ENCODE measurements at places on chromosomes 11 and 22.

DNA sequence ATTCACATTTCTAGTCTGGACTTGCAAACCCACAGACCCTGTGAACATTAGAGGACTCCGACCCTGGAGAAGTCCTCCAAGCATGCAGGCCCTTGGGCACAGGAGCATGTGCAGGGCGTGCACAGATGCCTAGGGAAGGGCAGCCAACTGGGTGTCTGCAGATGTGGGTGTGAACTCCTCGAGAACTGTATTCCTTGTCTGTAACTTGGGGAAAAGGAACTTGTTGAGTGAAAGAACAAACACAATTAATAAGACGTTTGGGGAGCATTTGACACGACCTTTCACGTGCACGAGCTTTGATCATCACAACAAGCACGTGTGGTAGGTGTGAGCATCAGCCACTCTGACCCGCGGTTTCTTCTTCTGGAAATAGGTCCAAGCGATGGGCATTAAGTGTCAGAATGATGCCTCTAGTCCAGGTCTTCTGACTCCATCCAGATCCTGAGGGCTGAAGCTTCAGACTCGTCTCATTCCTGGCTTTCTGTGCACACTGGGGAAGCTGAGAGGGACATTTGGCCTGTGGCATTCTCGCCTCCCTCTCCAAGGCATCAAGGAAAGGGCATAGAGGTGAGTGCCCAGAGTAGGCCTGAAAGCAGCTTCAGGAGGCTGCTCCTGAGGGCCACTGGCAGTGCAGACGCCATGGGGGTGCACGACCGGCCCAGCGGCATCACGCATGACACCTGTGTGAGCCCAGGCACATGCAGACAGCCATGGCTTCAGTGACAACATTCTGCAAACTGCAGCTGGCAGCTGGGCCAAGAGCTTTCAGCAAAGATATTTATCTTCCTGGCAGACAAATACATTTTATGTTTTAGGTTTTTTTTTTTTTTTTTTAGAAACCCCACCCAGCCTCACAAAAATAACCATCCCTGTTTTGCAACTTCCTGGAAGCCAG is 32.5 kb downstream of the ALX4 start:
- no peak for DNase-seq

DNA sequence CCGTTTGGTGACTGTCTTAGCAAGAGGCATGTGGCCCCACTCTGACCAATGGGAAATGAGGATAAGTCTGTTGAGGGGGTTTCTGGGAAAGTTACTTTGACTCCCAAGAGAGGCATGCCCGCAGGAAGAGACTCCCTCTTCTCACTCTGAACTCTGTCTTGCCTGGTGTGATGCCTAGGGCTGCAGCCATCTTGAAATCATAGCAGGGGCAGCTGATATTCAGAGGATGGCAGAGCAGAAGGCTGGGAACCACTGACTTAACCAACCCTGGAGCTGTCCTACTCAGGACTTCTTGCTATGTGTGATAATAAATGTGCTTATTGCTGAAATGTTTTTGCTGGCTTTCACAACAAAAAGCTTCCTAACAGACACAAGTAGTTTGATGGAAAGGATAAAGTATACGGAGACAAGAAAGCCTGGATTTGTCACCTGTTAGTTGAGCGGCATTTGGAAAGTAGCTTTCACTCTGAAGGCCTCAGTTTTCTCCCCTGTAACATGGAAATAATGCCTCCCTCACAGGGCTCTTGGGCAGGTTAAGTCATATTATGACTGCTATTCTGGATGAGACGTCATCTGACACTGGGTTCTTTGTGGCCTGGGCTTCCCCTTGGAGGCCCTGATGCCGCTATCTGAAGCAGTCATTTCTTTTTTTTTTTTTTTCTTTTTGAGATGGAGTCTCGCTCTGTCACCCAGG is 128.5 kb downstream of the CEP164 start:
- no peak for DNase-seq

DNA sequence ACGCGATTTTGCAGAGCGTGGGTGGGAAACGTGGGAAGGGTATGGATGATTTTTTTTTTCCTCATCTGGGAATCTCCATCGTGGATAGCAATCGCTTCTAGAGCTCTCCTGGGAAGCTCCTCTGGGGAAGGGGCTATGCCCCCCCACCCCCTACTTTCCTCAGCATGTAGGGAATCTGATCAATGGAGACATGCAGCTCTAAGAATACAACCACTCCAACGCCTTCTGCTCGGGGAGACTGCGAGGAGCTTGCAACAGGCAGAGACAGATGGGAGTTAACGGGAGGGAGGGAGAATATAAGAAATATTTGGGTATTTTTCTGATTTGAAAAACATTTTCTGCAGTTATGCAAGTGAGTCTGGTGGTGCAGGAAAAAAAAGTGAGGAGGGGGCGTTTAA is 104.6 kb upstream of the HSD17B12 start:
- no peak for DNase-seq

DNA sequence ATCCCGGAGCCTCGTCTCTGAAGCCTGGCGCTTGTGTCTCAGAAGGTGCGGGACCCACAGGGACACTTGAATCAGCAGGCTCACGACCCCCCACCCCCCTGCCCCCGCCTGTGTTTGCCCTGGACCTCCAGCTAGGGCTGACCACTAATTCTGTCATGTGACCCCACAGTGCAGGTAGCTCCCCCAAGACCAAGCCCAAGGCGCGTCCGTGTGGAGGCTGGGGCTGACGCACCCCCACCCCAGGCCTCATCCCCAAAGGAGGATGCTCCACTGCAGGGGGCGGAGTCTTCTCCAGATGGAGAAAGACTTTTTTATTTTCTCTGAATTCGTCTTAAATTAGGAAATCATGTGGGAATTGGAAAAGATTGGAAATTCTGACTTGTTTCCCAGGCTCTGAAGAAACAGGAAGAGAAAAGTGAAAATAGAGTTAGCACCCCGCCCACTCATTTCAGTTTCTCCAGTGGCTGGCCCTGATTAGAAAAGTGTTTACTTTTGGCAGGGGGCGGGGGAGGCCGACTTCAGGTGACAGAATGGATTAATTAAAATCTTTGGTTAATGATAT is 1.0 kb upstream of the RELA start:
- peak; percentile 69 for DNase-seq

GRCh38 chr11:68610452-68611116 is 73.8 kb upstream of the GAL start:
- DNase-seq: no peak

DNA sequence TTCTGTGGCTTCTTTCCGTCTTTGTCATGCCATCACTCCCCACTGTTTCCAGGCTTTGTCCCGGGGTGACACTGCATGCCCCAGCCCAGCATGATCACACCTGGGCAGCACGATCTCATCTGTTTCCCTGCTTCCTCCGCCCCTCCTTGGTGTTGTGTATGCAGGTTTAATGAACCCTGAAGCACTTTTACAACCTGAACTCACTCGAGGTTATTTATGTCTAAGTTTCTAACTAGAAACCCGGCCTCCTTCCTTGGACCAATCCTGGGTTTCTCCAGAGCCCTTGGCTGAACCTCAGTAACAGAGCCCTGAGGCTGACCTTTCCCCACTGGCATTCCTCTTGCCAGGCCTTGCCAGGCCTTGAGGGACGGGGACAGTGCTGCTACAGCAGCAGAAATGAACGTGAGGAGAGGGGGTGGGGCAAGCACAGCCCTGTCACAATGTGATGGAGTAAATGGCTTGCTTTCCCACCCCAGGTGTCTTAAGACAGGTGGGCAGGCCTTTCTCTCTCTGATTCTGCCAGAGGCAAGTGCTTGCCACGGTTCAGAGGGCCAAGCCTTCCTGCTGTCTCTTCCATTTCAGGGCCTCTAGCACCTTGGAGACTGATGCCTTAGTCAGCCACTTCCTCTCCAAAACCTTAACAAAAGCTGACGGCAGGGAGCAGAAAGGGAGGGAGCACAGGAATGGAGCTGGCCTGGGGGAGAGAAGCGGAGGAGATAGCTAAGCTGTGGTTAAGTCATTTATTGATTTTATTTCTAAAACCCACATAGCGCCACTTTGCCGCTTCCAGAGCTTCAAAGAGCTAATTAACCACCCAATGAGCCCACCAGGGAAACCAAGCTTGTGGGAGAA is 3.1 kb upstream of the PYGM start:
- DNase-seq: peak; percentile 51

All from anterior cingulate cortex (tissue), 58 donors.